ENCODE measurements at places on chromosomes 6 and 20.

GRCh38 chr20:11936157-11936556 lies 18.5 kb downstream of the BTBD3 start:
- no peak for DNase-seq

GRCh38 chr6:144922120-144922722 lies 637.1 kb downstream of the UTRN start:
- DNase-seq: no peak

DNA sequence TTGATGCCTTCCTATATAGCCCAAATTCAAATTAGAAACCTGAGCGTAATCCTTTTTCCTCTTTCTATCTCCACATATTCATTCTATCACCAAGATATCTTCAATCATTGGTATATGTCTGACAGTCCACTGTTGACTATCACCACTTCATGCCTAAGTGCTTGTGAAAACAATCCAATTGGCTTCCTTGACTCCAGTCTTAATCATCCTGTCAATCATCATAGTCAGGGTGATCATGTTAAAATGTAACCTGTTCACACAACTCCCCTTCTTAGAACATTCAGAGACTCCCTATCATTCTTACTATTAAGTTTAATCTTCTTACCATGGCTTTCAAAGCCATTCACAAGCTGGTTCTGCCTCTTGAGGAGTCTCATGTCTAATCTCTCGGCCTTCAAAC lies 616.7 kb downstream of the PHF3 start:
- DNase-seq: no peak

DNA sequence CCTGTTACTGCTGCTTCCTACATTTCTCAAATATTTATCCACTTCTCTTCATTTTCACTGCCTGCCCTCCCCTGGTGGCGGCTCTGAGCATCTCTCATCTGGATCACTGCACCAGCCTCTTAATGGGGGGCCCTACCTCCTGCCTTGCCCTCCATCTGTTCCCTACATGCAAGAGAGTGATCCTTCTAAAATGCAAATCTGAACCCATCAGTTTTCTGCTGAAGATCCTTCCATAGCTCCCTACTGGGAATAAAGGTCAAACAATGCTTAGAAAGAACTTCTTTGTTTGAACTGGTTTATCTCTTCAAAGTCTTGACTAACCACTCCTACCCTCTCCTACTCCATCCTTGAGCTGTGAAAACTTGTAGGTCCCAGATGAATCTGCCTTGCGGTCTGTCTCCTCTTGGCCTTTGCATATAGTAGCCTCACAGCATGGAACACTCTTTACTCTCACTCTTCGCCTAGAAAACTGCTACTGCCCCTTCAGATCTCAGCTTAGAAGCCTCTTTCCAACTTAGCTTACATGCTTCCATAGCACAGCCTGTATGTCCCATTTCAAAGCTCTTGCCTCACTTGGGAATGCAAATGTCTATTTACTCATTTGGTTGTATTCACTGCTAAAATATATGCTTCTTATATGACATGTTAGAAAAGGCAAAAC lies 119.3 kb downstream of the QRSL1 start:
- no peak for DNase-seq

DNA sequence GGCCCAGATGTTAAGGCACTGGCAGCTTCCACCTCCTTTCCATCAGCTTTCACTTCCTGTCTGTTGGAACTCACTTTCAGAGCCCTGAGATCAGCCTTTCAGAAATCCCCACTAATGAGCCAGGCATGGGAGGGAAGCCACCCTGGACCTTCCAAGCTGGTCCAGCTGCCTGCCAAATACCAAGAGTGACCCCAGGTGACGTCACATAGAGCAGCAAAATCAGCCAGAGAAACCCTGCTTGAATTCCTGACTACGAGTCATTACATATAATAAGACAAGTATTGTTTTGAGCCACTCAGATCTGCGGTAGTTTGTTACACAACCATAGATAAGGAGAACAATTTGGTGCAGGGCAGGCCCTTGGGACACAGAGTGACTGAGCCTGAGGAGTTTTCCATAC lies 556.0 kb upstream of the JAG1 start:
- DNase-seq: peak; percentile 35

DNA sequence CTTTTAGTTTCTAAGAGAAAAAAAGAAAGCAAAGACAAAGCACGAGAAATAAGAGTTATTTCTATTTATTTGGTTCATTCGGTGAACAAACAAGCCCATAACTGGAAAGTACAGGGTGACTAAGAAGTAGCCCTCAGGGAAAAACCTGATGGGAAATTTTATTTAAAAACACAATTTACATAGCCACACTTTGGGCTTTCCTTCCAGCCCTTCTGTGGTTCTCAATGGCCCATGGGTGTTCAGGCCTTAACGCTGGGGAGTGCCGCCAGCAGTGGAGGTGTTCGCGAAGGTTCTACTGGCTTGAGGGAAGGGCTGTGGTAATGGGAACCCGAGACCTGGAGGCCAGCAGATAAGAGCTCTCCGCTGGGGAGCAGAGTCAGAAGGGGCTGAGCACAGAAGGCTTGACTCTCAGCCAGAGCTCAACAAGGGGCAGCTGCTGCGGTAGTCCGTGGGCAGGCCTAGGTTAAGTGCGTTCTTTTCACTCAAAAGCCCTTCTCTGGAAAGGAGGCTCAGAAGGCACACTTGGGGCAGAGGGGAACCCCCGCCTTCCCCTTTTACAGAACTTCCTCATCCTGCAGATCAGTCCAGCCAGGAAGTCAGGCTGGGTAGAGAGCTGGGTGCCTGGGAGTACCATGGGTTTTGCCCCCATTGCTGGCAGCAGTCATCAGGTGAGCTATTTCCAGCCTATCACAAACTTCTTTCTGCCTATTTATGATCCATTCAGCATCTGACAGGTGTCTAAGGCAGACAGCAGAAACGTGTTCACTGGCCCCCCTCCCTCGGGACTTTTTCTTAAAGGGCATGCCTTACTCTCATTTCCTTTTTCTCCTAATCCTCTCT lies 8.8 kb upstream of the CD83 start:
- DNase-seq: peak; percentile 69

DNA sequence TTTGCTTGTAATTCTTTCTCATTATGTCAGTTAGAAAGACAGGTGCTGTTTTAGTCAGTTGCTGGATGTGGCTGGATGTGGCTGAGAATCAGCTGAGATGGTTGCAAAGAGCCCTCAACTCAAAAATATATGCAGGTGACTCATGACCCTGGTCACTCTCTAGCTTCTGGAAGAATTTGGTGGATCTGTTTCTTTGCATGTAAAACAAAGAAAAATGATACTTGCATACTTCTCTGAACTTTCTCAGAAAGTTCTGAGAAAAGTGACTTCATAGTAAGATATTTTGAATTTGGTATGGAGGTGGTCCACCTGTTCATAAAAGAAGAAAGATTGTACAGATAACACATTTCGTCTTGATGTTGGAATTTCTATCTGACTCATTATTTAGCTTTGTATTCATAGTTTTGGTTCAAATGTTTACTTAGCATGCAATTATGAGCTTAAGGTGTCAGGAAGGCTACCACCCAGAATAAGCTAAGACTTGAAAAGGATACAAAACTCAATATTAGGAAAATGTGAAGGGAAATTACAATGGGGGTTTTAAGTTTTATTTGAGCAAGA lies 163.2 kb upstream of the OLIG3 start:
- DNase-seq: no peak

- DNase-seq: peak; percentile 16
Observed at GRCh38 chr6:27753668-27754407, 158.4 kb downstream of the OR2B2 start.

DNA sequence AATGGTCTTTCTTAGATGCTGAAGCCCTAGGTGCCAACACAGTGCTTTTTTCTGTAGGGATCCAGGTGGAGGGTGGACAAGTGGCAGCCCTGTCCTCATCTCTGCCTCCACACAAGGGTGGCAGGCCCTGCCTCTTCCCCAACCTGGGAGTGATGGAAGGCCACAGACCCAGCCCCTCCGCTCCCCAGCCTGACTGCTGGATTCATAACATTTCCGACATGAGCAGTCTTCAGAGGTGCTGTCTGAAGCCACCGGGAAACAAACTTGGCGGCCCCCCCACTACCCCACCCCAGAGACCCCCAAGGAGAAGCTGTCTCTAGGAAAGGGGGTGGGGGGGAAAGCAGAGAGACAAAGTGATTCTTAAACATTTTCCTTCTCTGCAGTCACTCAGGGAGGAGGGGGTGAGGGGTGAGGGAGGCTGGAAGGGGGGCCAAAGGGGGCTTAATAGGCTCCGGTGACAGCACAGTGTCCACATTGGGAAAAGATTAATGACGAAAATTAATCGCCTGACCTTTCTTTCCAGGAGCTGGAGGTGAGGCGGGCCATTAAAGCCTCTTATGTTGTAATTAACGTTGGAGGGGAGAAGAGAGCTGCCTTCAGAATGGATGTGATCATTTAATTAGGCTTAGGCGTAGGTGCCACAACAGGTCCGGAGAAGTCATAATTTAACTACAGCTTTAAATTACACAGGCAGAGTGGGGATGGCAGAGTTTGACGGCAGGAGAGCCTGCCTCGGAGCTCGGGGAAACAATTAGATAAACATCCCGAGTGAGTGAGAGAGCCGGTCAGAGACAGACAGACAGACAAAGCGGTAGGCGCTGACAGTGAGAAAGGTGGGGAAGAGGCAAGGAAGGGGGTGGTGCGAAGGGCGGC lies 76.8 kb upstream of the FOXP4 start:
- DNase-seq: no peak

GRCh38 chr6:112760831-112761230 lies 413.7 kb downstream of the RFPL4B start:
- no peak for DNase-seq

GRCh38 chr6:20722455-20722854 lies 188.2 kb downstream of the CDKAL1 start:
- DNase-seq: no peak

GRCh38 chr6:136843210-136843609 lies 20.8 kb downstream of the PEX7 start:
- DNase-seq: no peak

DNA sequence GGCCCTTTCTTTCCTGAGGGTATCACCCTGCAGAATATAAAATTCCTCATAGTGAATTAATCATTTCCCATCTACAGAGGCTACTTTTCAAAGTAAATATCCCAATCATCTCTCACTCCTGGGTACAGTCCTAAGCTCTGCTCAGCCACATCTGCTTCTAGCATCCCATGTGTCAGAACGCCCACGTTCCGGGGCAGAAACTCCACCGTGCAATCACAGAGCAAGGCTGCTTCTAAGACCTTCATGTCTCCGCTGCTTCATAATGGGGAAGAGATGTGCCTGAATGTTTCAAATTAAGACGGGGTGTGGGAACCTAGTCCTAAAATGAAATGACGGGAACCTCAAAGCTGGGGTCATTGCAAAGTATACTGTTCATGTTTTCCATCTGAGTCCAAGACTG lies 208.8 kb upstream of the GMDS start:
- no peak for DNase-seq

DNA sequence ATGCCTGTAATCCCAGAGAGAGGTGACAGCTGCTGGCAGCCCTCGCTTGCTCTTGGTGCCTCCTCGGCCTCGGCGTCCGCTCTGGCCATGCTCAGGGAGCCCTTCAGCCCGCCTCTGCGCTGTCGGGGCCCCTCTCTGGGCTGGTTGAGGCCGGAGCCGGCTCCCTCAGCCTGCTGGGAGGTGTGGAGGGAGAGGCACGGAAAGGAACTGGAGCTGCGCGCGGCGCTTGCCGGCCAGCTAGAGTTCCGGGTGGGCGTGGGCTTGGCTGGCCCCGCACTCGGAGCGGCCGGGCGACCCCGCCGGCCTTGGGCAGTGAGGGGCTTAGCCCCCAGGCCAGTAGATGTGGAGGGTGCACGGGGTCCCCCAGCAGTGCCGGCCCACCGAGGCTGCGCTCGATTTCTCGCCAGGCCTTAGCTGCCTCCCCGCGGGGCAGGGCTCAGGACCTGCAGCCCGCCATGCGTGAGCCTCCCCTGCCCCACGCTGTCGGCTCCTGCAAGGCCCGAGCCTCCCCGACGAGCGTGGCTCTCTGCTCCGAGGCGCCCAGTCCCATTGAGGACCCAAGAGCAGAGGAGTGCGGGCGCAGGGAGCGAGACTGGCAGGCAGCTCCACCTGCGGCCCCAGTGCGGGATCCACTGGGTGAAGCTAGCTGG lies 34.6 kb downstream of the C6orf52 start:
- no peak for DNase-seq

DNA sequence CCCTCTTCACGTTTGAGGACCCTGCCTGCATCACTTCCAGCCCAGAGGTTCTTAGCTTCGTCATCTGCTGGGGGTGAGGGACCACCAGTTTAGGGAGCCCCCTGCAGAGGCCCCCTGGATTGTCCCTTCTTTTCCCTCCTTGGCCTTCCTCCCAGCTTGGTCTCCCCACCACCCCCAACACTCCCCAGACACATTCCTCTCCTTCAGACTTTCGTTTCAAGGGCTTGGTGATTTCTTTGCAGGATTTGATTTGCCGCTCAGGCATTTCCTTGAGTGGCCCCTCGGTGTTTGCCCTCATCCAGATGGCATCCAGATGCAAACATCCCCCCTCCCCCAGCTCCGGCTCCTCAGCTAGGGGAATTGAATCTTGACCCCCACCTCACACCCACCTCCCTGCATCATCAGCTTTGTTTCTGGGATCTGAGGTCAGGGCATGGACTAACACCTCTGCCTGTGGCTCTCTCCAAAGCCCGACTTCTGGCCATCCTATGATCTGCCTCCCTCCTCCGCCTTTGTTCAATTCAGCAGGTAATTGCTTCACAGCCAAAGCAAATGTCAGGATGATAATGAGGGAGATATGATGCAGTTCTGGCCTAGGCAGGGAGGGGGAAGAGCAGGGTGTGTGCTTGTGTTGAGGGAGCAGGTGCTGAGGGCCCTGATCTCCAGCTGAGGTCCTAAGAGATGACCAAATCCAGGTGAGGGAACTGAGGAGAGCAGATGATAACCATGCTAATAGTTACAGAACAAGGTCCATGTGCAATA lies 141.5 kb downstream of the VEGFA start:
- no peak for DNase-seq

GRCh38 chr6:1901556-1901955 lies 291.8 kb downstream of the FOXC1 start:
- no peak for DNase-seq

- no peak for DNase-seq
Observed at GRCh38 chr6:117624869-117625481, 22.7 kb upstream of the GOPC start.
